A549 (cell line): ENCODE measurements at places on chromosomes 11 and 22. TPM values are rescaled to one million over a fixed set of nuclear protein-coding genes. Genes with fewer than 3 reads are reported as not detected.

- DNase-seq = no peak
Measured at GRCh38 chr11:129538323-129538722, 162.7 kb downstream of the BARX2 start.

DNA sequence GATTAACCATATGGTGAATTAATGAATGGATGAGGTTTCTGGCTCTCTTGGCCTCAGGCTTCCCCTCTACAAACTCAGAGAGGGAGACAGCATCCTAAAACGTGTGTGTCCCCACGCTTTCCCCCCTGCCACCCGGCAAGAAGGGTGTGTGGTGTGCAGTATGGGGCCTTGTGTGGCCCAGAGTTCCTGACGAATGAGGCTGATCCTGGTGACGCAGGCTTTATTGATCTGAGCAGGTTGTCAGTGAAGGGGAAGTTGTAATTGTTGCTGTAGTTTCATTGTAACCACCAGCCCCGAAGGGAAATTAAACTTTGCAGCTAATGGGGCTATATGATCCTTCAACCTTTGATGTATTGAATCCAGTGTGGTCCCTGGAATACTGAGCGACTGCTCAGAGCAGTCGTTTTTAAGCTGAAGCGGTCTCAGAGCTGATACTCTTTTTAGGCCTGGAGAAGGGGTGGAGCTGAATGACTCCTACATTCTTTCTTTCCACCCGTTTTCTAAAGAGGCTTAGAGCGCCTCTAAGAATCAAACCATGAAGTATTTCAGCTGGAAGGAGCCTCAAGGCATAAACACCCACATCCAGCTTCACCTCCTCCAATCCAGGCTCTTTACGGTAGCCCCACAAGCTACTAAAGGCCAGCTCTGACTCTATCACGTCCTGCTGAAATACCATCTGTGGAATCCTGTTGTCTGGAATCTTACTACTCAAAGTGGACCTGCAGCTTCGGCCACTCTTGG, 284.7 kb downstream of the MIAT start:
- DNase-seq = no peak

DNA sequence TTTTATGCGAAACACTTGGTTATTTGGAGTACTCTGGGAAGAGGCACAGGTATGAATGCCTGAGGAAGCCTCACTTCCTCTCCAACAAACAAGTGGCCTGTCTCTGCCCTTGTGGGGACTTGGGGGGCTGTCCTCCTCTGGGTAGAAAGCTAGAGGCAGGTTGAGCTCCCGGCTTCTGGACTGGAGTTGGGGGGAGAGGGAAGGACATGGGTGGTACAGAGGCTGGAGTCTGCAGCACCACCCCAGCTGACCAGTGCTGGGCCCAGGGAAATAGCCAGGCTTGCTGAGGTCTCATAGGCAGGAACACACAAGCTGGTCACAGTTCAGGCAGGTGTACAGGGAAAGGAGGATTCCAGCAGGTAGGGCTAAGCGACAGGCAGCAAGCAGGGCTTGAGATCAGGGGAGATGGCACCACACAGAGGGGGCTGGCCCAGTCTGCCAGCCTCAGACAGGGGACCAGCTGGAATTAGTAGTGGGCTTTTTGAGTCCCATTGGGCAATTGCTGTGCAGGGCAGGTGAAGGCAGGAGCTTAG, 135.3 kb upstream of the TEAD1 start:
- no peak for DNase-seq

DNA sequence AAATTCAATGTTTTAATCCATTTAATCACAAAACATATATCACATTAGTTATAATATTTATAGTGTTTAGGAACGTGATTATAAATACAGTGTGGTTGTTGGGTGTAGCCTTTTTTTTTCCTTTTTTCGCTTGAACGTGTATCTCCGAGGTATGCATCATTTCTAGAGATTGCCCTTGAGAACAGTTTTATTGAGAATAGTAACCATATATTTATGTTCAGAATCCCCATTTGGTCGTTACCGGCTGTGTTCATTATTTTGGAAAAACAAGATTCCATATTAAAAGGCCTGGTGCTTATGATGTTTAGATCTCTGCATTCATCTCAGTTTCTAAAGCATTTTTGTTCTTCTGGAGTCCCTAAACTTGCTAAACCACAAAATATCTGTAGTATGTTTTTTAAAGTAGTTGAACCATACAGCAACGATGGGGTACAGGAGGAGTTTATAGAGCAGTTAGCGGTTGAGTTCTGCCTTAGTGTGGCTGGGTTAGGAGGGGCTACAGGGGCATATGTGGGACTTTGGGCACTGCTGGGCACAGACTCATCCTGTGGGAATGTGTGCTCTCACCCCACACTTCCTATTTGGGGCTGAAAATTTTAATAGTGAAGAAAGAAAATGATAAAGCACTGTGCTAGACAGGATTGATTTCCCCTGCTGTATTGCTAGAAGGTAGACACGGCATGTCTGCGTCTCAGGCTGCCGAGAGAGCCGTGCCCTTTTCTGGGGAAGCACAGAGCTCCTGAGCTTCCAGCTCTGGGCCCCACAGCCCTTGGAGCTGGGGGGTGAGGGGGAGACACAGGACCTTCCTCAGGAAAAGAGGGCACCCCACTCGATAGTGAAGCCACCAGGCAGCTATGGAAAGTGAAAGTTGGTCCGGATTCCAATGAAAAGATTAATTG, 81.5 kb upstream of the PPARA start:
- no peak for DNase-seq

DNA sequence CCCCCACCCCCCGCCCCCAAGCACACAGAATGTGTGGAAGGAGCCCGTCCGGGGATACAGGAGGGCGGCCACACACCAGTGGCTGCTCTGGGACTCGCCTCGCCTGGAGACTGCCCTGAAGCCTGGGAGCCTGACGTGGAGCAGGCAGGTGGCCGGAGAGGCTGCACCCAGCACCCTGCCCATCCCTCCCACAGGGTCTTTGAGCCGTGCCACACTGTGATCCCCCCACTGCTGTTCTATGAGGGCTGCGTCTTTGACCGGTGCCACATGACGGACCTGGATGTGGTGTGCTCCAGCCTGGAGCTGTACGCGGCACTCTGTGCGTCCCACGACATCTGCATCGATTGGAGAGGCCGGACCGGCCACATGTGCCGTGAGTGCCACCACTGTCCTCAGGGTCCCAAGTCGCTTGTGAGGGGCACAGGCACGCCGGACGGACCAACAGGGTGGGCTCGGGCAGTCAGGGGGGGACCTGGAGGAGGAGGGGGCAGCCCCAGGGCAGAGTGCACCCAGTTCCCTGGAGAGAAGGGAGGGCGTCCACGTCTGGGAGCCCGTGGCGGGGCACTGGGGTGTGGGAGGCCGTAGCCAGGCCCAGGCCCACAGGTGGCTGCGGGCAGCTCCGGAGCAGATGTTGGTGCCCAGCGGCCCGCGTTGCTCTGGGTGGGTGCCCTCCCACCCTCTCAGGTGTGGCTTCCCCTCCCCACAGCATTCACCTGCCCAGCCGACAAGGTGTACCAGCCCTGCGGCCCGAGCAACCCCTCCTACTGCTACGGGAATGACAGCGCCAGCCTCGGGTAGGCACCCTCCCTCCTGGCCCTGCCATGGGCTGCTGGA, 27.0 kb upstream of the MUC5B start:
- no peak for DNase-seq

Gene CDCA5
- polyA plus RNA-seq = 43.1 to 46.0 TPM (median 44.1 TPM) in 3 replicates
